ENCODE measurements at places on chromosomes 2 and 18. TPM values are rescaled to one million over a fixed set of nuclear protein-coding genes. Genes with fewer than 3 reads are reported as not detected.
A peak's percentile ranks its signal among the peaks of the same experiment; 100 is the strongest.

DNA sequence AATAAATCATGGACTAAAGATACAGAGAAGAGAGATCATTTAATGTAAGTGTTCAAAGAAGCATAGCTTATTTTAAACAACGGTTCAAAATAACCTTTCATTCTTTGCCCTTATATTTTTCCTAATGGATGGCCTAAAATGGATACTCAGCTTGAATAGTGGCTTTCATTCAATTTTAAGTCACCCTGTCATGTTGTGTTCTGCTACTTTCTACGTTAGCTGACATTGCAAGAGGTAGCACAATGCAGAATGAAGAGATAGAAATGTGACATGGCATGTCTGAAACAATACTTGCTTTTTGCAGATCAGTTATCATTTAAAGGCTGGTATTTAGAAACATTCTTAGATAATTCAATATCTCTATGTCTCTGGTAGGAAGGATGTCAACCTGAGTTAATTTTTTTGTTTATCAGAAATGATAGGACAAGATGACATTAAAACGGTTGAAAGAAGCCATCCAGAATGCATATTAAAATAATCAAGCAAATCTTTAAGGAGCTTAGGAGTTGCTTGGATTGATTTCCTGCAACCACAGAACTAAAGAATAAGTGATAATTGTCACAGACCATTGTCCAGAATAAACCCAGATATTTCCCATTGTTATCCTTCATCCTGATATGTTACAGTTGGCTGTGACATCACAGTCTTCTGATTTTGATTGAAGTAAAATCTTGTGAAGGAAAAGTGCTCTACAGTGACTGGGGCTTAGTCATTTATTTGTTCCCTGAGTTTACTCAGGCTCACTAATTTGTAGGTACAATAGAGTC is 41.7 kb upstream of the CAVIN2 start:
- DNase-seq = no peak

DNA sequence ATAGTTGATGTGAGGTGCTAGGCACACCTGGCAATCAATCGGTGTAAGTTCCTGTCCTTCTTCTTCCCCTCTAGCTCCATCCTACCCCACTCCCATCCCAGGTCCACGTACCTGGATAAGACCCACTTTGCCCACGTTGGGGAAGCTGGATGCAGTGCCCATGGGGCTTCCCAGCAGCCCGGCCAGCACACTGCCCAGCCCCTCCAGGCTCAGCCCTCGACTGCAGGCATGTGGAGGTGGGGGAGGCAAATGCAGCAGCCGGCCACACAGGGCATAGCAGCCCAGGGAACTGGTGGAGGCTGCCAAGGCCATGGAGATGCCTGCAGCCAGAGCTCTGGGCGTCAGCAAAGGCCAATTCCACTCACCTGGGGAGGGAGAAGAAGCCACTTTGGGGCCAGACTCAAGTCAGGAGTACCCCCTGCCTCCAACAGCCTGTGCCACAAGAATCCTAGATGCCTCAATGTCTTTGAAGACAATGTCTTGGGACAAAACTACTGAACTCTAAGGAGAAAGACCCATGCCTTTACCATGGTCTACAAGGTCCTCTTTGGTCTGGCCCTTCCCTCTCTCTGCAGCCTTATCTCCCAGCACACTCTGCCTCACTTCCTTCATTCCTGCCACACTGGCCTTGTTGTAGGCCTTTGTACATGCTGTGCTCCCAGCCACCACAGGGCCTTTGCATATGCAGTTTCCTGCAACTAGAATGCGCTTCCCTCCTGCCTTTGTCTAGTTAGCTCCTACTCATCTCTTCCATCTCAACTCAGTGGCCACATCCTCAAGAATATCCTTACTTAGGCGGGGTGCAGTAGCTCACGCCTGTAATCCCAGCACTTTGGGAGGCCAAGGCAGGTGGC is 4.5 kb downstream of the SLC23A3 start:
- DNase-seq = no peak

GRCh38 chr2:144989579-144990270 is 469.8 kb upstream of the ZEB2 start:
- no peak for DNase-seq

The PTCD3 gene
- 55.5 TPM for total RNA-seq

The RAX gene
- not detected for total RNA-seq

- no peak for DNase-seq
Measured at GRCh38 chr2:218891275-218892135, 10.9 kb downstream of the WNT10A start.

GRCh38 chr2:60478660-60479059 is 74.8 kb downstream of the BCL11A start:
- DNase-seq = no peak

The DCDC2C gene
- total RNA-seq = not detected

The RFX8 gene
- total RNA-seq = not detected

- DNase-seq = no peak
Measured at GRCh38 chr2:53576166-53576565, 191.4 kb upstream of the CHAC2 start.

- peak; percentile 80 for DNase-seq
Measured at GRCh38 chr2:65554765-65555591, 122.6 kb upstream of the SPRED2 start.

DNA sequence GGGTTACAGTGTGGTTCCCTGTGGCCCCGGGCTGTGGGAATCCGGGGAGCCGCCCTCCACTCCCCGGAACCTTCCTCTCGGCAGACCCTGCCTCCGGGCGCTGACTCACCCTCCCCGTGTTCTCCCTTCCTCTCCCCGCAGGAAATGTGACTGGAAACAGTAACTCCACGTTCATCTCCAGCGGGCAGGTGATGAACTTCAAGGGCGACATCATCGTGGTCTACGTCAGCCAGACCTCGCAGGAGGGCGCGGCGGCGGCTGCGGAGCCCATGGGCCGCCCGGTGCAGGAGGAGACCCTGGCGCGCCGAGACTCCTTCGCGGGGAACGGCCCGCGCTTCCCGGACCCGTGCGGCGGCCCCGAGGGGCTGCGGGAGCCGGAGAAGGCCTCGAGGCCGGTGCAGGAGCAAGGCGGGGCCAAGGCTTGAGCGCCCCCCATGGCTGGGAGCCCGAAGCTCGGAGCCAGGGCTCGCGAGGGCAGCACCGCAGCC is 59.5 kb downstream of the TNFRSF11A start:
- no peak for DNase-seq

The CCDC74A gene
- total RNA-seq = 58.7 TPM

- no peak for DNase-seq
Measured at GRCh38 chr2:197208841-197209240, 101.7 kb downstream of the ANKRD44 start.

- no peak for DNase-seq
Measured at GRCh38 chr2:148926981-148927401, 52.0 kb downstream of the KIF5C start.

GRCh38 chr2:126784621-126785020 is 114.1 kb upstream of the TEX51 start:
- DNase-seq = no peak
